Lower lobe of right lung (tissue), 2 donors: ENCODE measurements at places on chromosomes 16 and 17.

GRCh38 chr17:64022611-64023063, 2.2 kb upstream of the ICAM2 start:
- DNase-seq = no peak

DNA sequence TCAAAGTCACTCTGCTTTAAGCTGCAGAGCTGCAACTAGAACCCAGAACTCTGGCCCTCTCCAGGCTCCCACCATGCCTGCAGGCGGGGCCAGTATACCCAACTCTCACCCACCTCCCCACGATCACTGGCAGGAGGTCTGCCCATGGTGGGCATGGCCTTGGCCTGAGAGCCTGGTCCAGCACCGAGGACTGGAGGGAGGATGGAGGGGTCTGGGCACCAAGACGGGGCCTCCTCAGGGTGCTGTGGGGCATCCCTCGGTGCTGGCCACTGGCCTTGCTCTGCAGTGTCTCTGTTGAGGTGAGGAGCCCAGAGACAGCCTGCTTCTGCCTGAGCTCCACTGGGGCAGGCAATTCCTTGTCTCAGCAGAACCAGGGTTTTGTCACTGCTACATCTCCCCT, 1.5 kb upstream of the KRT16 start:
- no peak for DNase-seq

GRCh38 chr16:8989099-8989878, 25.6 kb upstream of the USP7 start:
- no peak for DNase-seq

DNA sequence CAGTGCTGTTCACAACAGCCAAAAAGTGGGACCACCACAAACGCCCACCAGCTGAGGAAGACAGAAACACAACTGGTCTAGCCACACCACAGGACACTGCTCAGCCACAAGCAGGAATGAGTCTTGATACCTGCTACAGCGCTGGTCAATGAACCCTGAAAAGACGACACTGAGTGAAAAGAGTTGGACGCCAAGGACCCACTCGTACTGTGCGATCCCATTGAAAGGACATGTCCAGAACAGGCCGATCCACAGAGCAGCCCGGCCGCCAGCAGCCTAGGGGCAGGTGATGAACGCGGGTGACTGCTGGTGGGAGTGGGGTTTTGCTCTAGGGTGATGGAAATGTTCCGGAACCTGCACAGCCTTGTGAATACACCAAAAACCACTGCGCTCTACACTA, 10.6 kb upstream of the SLC38A8 start:
- no peak for DNase-seq
